M059J (cell line): ENCODE measurements at places on chromosomes 5 and 9. TPM values are rescaled to one million over a fixed set of nuclear protein-coding genes. Genes with fewer than 3 reads are reported as not detected.
A peak's percentile ranks its signal among the peaks of the same experiment; 100 is the strongest.

- no peak for DNase-seq
These were observed 133.9 kb upstream of the PTCH1 start for GRCh38 chr9:95650720-95651119.

Gene DMRTA1
- total RNA-seq = 2.4 and 3.1 TPM in 2 replicates

DNA sequence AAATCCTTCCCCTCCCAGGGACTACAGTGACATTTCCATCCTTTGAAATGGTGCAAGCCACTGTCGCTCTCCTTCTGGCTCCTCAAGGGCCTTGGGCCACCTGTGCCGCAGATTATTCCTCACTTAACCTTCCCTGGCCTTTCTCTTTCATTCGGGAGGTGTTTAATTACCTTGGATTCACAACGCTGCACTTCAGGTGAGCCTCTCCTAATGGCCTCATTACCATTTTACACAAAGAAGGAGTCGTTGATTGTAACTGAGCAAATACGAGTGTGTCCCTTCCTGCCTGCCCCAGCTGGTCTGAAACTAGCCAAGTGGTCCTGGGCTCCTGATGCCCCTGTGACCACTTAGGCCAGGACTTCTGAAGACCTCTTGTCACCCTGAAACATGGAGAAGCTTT lies 205.0 kb downstream of the CRB2 start:
- DNase-seq = no peak

DNA sequence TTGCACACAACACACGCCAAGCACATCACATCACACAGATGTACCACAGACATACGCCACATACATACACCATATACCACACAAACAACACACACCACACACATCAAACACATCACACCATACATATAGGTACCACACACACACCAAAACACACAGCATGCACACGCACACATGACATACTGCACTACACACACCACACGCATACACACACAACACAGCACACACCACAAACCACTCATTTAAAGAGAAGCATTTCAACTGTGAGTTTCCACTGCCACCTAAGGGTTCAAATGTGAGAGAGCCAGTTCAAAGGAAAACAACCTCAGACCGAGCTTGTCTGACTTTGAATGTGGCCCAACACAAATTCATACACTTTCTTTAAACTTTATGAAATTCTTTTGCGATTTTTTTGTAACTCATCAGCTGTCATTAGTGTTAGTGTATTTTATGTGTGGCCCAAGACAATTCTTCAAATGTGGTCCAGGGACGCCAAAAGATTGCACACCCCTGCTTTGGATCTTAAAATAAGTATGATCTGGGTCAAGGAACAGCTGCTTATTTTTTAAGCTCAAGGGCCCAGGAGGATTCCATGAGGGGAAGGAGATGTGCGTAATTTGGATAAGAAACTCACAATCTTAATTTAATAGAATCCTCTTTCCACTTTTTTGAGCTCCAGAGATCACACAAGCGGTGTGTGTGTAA lies 494.6 kb downstream of the GADD45G start:
- DNase-seq = peak; percentile 40

DNA sequence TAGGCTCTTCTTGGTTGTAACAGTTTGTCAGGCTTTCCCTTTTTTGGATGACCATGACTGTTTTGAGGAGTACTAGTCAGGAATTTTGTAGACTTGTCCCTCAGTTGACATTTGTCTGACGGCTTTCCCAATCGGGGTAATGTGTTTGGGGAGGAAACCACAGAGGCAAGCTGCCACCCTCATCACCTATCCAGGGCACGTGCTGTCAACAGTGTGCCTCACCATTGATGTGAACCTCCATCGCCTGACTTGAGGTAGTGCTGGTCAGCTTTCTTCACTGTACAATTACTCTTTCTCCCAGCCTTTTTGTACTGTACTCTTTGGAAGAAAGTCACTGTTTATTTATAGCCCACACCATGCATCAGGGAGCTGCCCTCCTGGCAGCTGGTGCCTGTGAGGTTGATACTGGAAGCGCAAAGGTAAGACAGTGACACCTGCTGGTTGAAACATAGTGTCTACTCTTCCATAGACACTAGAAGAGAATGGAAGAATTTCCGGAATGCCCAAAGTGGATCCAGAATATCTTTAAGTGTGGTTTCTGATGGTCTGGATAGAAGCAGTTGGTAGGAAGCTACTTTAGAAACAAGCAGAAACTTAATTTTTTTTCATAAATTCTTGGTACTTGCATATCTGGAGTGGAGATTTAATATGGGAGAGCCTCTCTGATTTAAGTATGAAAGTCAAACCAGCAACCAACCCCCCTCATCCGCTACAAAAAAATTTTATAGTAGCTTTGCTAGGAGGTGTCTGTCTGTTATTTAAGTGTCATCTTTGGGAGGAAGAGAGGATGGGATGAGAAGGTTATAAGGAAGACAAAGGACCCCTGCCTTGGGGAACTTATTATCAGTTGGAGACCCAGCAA lies 69.3 kb downstream of the SNX30 start:
- DNase-seq = peak; percentile 71

Gene SARDH
- 1.3 and 1.4 TPM in 2 replicates for total RNA-seq

- peak; percentile 80 for DNase-seq
These were observed 186.3 kb downstream of the MARCHF11 start for GRCh38 chr5:15993334-15993733.

DNA sequence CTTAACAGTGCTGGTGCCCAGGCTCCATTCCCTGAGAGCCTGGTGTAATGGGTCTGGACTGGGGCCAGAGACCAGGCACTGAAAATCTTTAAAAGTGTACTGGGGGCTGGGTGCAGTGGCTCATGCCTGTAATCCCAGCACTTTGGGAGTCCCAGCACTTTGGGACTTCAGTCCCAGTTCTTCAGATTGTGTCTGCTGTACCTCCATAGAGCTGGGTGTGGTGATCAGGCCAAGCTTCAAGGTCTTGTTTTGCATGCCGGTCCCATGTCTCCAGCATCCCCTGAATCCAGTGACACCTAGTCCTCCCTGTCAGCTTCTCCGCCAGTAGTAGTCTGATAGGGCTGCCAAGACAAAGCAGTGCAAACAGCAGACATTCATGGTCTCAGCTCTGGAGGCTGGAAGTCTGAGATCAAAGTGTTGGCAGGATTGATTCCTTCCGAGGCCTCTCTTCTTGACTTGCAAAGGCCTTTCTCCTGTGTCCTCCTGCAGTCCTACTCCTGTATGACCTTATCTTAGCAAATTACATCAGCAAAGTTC lies 108.2 kb downstream of the SYK start:
- DNase-seq = no peak

DNA sequence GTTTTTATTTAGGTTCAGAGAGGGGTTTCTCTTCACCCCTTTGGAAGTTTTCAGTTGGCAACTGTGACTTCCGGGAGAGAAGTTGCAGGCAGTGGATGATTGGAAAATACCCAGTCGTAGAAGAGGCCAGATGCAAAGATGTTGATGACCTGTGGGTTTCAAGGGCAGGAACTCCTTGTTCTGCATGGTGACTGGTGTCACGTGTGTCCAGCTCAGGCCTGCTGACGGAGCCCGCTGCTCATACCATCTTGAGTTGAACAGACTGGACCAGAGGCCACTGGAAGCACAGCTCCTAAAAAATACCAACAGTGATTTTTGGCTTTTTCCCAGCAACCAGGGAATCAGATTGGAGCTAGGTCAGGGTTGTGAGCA lies 243.9 kb upstream of the KLF4 start:
- peak; percentile 74 for DNase-seq

DNA sequence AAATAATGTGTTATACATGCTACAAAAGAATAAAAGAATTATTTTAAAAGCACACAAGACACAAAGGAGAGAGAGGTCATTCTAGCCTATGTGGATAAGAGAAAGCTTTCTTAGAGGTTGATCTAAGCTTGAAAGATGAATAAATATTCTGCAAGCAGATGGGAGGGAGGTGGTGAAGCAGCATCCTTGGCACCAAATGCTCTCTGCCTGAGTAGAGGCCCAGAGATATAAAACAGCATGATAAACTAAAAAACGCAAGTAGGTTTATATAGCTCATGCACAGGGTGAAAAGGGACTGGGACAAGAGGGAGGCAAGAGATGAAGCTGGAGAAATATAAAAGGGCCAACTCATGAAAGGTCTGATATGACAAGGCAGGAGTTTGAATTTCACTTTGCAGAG lies 283.2 kb upstream of the POU5F2 start:
- DNase-seq = no peak

Gene LOX
- 20.9 and 37.7 TPM in 2 replicates for total RNA-seq

Gene PDE4D
- total RNA-seq = 9.1 and 14.9 TPM in 2 replicates

GRCh38 chr5:134490925-134491271 lies 34.6 kb upstream of the JADE2 start:
- no peak for DNase-seq

- DNase-seq = peak; percentile 40
These were observed 105.6 kb upstream of the CDH10 start for GRCh38 chr5:24750355-24750754.

Gene RANBP3L
- total RNA-seq = 0.76 and 1.0 TPM in 2 replicates

DNA sequence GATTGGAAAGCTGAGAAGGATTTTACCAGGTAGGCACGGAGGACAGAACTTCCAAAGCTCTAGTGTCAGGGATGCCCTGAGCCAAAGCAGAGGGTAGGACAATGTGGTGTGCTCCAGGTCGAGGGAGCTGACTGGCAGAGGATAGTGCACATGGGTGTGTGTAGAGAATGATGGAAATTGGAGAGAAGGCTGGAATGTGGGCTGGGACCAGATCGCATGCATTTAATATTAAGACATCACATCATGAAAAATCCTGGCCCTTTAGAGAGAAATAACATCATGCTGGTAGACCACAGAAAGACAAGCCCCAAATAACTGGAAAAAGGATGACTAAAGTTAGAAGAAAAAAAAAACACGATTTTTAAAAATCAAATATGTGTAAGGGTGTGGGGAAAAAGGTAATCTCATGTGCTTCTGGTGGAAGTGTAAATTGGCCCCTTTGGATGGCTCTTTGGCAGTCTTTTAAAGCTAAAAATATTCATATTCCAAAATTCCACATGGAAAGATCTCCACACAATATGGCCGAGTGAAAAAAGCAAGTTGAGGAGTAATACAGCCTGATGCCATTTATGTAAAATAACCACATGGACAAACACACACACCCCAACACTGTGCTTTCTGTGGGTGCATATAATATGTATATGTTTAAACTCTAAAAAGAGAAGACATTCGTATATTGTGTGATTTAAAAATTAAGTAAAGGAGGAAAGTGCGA lies 67.0 kb upstream of the TGFBR1 start:
- no peak for DNase-seq

DNA sequence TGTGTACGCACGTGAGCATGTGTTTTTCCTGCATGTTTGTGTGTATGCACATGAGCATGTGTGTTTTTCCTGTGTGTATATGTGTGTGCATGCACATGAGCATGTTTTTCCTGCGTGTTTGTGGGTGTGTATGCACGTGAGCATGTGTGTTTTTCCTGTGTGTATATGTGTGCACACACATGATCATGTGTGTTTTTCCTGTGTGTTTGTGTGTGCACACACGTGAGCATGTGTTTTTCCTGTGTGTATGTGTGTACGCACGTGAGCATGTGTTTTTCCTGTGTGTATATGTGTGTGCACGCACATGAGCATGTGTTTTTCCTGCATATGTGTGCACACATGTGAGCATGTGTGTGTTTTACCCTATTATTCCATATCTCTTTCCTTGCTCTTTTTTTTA lies 205.9 kb downstream of the TRIO start:
- DNase-seq = no peak

Gene SMIM33
- total RNA-seq = not detected in 2 replicates

Gene GZMA
- total RNA-seq = not detected in 2 replicates

DNA sequence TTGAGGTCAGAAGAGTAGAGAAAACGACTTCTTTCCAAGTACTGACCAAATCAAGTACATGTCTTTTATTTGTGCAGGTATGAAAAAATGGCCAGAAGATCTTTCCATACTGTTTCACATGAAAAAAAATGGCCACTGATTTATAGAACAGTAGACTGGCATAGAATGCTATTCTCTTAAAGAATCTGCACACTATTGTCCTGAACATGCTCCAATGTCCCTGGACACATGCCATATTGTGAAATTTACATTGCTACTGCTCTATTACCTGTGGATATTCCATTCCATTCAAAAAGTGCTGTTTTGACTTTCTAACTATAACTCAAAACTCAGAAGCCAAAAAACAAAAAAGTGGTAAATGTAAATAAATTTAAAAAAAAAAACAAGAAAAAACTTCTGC lies 60.6 kb downstream of the FBXL17 start:
- DNase-seq = no peak

DNA sequence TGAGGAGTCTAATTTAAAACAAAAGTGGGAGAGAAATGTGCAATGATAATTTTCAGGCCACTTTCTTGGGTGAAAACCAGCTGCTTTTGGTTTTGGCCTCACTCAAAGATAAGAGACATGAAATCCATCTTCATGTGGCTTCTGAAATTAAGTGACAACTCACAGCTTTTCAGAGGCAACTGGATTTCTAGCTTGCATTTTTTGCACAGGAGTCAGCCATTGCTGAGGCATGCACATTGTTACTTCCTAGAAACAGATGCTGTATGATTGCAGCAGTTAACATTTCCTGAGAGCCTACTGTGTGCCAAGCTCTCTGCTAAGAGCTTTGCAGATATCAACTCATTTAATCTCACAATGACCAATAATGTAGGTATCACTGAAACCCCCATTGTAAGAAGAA lies 562.6 kb downstream of the NR2F1-AS1 start:
- DNase-seq = no peak

DNA sequence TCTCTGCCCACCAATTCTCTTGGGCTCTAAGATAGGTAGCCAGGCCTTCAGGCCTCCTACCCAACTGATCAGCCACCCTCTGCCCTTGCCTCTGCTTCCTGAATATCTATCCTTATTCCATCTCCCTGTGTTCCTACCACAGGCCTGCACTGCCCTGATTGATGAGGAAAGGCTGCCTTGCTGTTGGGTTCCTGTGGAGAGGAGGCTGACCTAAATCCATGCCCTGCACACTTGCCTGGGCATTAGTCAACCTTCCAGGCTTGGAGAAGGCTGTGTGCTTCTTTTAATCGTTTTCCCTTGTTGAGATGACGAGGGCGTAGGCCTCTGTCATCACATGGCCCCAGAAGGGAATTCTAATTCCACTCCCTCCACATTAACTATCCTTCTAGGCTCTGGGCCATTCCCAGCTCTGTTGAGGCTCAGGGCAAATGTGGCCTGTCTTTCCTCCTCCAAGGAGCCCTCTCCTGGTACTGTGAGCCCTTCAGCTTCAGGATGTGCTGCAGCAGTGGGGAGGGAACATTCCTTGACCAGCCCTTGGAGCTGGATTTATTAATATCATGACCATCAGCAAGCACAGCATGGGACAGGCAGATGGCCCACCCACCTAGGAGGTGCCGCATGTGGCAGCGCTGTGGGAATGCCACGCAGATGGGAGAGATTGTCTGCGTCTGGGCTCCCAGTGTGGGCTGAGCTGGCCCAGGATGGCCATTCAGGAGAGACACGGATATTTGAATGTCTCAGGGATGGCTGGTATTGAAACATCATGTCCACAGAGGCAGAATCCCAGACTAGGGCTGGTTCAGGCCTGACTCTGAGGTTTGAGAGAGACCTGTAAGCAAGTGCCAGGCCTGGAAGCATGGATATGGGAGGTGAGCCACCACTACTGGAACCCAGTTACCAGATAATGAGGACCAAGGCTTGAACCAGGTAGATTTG lies 40.9 kb downstream of the ANGPTL2 start:
- no peak for DNase-seq

DNA sequence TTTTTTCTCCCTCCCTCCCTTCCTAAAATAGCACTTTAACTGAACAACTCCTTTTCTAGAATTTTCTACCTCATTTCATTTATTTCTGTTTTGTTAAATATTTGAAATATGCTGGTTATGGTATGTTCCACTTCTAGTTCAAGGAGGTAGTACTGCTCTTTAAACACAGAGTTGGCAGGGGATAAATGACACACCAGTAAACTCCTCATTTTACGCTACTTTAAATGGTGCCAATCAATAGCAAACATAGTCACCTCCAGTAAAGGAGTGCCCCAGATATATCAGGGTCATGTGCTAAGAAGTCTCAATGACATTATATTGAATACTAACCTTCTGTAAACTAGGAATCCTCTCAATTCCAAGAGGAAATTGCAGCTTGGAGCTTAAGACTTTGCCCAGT lies 56.9 kb downstream of the MYO10 start:
- DNase-seq = no peak
